Nephron progenitor cell (in vitro differentiated cells): ENCODE measurements at places on chromosomes 1 and 21.

- no peak for DNase-seq
Measured at GRCh38 chr21:14838400-14838799, 226.4 kb downstream of the NRIP1 start.

DNA sequence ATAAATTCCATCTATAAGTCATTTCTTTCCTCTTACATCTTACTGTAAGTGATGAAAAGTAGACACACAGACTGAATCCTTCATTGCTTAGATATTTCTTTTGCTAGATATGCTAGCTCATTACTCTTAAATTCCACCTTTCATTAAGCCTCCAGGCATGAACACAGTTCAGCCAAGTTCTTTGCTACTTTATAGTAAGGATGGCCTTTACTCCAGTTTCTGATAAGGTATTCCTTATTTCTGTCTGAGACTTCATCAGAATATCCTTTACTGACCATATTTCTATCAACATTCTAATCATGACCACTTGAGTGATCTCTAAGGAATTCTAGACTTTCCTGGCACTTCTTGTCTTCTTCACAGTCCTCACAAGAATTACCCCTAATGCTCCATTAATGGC is 191.7 kb upstream of the KCTD3 start:
- no peak for DNase-seq

DNA sequence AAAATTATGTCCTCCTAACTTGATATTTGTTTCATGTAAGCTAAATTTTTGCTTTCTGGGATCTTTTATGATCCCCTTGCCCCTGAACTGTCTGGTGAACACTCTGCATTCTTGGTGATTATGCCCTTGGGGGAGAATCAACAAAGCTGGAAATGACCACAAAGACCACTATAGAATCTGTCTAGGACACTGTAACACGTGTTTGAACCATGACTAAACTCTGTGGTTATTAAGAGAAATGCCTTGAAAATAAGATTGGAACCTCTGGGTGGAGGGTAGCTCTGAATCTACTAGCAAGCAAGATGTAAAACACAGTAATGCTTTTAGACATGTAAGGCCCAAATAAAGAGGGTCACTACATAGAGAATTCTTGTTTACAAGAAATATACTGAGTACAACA is 237.5 kb downstream of the HMCN1 start:
- no peak for DNase-seq

DNA sequence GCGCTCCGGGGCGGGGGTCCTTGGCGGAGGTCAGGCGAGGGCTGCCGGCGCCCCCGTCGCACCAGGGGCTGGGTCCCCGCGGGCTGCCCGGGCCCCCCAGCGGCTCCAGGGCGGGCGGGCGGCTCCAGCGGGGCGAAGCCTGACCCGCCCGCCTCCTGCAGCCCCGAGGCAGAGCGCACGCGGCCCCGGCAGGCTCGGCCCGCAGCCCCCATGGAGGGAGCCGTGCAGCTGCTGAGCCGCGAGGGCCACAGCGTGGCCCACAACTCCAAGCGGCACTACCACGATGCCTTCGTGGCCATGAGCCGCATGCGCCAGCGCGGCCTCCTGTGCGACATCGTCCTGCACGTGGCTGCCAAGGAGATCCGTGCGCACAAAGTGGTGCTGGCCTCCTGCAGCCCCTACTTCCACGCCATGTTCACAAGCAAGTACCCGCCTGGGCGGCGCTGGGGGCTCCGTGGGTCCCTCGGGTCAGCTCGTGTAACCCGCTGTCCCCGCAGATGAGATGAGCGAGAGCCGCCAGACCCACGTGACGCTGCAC is 817 bp downstream of the KLHL17 start:
- no peak for DNase-seq

DNA sequence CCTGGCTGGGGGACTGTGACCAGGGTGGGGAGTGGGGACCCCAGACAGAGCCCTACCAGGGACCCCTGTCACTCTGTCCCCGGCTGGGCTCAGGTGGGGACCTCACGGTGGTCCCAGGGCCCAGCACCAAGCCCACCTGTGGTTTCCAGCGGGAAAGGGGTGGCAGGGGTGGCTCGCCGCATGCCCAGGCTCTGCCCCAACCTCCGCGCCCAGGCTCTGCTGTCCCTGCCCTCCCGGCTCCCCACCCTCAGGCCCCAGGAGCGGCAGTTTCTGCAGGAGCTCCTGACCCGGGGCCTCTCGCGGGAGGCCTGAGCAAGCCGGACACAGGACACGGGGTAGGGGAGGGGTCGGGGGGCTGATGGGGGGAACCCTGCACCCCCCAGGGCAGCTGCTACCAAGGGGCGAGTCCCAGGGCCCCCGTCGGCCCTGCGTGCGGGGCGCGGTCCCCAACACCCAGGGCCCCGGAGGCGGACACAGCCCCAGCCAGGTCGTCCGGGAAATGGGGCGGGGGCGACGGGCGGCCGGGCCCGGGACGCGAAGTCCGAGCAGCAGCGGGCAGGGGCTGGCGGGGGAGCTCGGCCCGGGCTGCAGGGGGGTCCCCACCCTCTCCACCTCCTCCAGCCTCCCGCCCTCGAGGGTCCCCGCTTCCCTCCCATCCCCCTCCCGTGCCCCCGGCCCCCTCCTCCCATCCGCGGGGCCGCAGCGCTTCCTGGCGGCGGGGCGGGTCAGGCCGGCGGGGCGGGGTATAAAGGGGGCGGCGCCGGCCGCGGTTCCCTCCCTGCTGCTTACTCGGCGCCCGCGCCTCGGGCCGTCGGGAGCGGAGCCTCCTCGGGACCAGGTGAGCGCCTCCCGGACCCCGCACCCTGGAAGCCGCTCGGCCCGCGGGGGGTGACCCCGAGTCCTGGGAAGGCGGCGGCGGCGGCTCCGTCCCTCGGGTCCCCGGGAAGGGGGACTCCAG is at the start of gene COL6A2:
Gene COL6A2 (plus strand): TSS at position 777 of the 958 bp plus-strand sequence.
- DNase-seq: peak; percentile 80

GRCh38 chr1:53725238-53725689 is 13.7 kb downstream of the GLIS1 start:
- peak; percentile 44 for DNase-seq

DNA sequence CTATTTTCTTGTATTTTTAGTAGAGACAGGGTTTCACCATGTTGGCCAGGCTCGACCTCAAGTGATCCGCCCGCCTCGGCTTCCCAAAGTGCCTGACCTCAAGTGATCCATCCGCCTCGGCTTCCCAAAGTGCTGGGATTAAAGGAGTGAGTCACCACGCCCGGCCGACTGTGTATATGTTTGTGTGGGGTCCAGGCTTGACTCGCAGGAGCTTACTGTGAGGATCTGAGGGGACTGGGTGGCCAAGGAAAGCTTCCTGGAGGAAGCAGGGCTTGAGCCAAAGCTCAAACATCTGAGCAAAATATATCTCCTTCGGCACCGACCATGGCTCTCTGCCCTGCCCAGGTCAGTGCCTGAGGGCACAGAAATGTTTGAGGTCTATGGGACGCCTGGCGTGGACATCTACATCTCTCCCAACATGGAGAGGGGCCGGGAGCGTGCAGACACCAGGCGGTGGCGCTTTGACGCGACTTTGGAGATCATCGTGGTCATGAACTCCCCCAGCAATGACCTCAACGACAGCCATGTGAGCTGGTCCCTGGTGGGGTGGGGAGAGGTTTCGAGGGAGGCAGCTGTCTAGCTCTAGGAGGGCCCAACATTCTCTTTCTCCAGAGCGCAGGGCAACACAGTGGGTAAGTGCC is 10.5 kb downstream of the PADI3 start:
- DNase-seq: no peak

DNA sequence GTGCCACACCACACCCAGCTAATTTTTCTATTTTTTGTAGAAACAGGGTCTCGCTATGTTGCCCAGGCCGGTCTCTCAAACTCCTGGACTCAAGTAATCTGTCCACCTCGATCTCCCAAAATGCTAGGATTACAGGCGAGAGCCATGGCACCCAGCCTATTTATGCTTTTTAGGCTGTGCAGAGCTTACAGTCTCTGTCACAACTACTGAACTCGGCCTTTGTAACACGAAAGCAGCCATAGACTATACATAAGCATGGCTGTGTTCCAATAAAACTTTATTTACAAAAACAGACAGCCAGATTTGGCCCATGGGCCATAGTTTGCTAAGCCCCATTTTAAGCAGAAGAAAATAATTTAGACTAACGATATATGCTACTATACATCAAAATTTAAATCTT is 54.4 kb downstream of the NID1 start:
- DNase-seq: no peak

GRCh38 chr1:177825276-177825901 is 144.5 kb downstream of the SEC16B start:
- no peak for DNase-seq

DNA sequence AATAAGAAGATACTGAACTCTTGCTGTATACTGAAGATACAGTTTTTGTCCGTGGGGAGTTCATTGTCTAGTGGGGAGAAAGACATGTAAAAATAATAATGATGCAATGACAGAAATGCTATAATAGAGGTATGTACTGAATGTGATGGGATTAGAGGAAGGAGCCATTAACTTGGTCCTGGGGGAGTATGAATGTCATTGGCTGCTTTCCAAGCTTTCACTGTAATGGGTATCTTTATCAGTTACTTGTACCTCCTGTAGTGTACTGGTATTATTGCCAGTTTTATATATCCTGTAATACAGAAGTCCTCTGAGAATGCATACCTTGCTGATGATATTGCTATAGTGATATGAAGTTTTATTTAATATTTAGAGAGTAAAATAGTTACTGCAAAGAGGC is 7.4 kb downstream of the BTBD8 start:
- no peak for DNase-seq

DNA sequence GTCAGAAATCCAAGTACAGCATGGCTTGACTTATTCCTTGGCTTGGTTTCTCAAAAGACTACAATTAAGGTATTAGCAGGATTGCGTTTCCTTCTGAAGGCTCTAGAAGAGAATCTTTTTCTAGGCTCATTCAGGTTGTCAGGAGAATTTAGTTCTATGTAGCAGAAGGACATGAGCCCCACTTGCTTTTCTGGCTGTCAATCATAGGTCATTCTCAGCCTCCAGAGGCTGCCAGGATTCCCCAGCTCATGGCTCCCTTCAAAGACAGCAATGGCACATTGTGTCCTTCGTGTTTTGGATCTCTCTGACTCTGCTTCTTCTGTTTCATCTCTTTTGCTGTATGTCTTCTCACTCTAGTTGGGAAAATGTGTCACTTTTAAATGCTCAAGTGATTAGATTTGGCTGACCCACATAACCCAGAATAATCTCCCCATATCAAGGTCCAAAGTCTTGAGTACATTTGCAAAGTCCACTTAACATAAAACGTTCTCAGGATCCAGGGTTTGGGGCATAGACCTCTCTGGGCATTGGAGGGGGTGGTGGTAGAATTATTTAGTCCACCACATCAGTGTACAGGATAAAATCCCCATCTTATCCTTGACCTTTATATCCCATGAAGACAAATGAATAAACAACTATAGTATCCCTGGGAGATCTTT is 126.7 kb upstream of the BCL9 start:
- no peak for DNase-seq
